IPS-NIHi11 (cell line): ENCODE measurements at places on chromosomes 11 and 22.

DNA sequence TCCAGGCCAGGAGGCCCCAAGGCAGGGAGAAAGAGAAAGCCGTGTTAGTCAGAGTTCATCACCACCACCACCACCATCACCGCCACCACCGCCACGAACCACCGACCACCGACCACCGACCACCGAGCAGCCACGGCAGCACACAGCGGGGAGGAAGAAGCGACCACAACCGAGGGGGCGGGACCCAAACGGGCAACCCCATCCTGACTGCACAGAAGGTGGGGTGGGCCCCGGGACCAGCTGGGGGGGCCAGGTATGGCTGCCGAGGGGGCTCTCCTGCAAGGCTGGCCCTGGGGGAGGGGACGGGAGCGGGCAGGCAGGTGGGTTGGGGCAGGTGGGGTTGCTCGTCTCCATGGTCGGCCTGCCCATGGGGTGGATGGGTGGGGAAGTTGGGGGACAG is 34.2 kb downstream of the SYT7 start:
- DNase-seq = no peak

GRCh38 chr11:35990170-35990569 is 46.3 kb downstream of the LDLRAD3 start:
- DNase-seq = no peak

- no peak for DNase-seq
Measured at GRCh38 chr22:26122920-26123468, 46.3 kb upstream of the SEZ6L start.

GRCh38 chr11:46361283-46362155 is 14.3 kb downstream of the DGKZ start:
- DNase-seq = peak; percentile 54

GRCh38 chr22:46576556-46577367 is 39.3 kb upstream of the CELSR1 start:
- peak; percentile 94 for DNase-seq

DNA sequence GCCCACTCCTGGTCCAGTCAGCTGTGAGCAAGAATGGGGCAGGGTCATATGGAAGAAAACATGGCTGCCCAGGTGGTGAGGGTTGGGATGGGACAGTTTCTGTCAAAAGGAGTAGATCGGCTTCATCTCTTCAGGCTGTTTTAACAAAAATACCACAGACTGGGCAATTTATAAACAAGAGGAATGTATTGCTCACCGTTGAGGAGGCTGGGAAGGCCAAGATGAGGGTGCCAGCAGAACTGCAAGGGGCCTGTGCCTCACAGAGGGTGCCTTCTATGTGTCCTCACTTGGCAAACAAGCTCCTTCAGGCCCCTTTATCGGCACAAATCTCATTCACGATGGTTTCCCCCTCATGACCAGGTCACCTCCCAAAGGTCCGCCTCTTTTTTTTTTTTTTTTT is 18.1 kb upstream of the RELT start:
- DNase-seq = no peak

GRCh38 chr11:75087319-75088305 is 9.1 kb downstream of the OR2AT4 start:
- DNase-seq = no peak

DNA sequence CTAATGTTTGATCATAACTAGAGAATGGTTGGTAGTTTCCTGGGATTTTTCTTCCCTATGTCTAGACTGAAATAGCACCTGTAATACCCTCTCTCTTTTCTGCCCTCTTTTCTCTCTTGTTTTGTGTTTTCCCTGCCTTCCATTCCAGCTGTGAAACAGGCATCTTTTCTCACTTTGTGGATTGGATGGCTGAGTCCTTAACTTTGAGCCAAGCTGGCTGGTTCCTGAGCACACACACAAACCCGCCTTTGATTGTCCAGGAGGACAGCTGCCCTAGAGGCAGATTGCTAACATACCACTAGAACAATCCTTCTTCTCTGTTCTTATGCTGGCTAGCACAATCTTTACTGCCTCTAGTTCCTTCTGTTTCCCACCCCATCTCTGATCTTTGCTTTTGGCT is 17.7 kb downstream of the CTNND1 start:
- DNase-seq = no peak

DNA sequence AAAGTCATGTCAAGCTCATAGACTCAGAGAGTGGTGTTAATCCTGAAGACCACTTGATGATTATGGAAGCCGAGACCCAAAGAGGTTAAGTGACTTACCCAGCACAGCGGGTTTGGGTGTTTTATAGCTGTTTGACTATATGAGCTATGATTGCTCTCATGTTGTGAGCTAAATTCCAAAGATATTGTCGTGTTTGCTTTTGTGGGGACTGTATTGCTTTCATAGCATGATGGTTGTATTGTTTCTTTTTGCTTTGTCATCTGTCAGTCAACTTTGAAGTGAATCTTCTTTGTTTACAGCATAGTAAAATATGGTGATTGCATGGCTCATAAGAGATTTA is 23.7 kb downstream of the NF2 start:
- no peak for DNase-seq

- no peak for DNase-seq
Measured at GRCh38 chr11:115806056-115806455, 301.8 kb upstream of the CADM1 start.
